ENCODE measurements at places on chromosomes 2 and 18.
A peak's percentile ranks its signal among the peaks of the same experiment; 100 is the strongest.

- DNase-seq = no peak
Observed at GRCh38 chr2:74953796-74954499, 4.5 kb upstream of the POLE4 start.

GRCh38 chr18:44941516-44941915 is 260.8 kb downstream of the SETBP1 start:
- DNase-seq = no peak

- DNase-seq = no peak
Observed at GRCh38 chr2:158969162-158969714, 798 bp downstream of the TANC1 start.

- no peak for DNase-seq
Observed at GRCh38 chr18:48342581-48342980, 66.6 kb downstream of the ZBTB7C start.

DNA sequence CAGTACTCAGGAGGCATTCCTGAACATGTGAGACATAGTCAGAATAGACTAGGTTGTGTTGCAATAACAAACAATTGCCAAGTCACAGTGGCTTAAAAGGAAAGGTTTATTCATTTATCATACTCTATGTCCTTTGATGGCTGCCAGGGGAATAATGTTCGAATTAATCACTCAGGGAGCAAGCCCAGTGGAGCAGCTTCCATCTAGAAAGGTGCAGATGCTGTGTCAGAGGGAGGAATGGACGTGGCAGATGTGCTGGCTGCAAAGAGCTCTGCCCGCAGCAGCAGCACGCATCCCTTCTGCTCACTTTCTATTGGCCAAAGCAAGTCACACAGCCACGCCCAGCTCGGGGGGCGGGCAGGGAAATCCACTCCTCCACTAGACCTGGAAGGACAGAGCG is 105.9 kb upstream of the AQP4 start:
- DNase-seq = no peak

DNA sequence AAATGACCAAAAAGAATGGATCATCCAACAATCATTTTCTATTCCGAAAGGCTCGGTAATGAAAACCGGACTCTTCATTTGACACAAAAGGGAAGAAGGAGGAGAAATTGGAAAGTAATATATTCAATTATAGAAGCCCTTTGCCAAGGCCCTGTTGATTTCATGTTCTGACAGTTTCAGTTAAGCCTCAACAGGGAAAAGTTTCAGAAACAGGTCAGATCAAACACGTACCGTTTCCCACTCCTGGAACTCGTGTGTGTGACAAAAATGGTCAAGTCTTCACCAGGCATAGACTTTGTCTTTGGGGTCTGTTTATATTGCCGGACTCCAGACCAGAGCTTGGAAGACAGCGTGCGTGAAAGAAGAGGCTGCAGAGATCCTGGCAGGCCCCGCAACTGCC is 101.3 kb upstream of the BCL2L11 start:
- DNase-seq = no peak

DNA sequence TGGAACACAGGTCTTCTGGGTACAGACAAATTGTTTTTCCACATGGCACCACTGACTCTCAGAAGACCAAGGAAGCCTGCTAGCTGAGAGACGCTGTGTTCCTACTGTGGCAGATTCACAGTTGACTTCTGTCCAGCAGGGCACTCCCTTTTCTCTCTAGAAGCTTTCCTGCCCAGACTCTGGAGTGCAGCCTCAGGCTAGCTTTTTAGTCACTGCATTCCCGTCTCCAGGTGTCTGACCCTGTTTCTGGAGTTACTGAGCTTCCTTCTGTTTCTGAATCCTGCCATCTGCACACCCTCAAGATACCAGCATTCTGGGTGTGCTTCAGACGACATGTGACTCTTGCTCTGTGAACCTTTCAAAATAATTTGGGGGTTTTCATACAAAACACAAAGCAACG is 125.1 kb downstream of the TMEM200C start:
- no peak for DNase-seq

GRCh38 chr18:27838225-27838624 is 338.7 kb downstream of the CDH2 start:
- no peak for DNase-seq

DNA sequence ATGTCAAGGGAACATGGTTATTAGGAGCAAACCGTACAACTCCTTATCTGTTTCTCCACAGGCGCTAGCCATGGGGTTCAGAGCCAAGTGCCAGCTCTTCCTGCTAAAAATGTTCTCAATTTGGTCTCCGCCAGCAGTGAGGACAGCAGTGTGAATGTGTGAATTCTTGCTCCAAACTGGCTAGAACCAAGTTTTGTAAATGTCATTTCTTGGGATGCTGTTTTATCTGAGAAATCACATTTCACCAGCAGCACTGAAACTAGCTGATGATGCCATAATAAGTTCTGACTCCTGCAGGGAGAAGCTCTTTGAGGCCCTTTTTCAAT is 140.6 kb upstream of the LGALSL start:
- no peak for DNase-seq

DNA sequence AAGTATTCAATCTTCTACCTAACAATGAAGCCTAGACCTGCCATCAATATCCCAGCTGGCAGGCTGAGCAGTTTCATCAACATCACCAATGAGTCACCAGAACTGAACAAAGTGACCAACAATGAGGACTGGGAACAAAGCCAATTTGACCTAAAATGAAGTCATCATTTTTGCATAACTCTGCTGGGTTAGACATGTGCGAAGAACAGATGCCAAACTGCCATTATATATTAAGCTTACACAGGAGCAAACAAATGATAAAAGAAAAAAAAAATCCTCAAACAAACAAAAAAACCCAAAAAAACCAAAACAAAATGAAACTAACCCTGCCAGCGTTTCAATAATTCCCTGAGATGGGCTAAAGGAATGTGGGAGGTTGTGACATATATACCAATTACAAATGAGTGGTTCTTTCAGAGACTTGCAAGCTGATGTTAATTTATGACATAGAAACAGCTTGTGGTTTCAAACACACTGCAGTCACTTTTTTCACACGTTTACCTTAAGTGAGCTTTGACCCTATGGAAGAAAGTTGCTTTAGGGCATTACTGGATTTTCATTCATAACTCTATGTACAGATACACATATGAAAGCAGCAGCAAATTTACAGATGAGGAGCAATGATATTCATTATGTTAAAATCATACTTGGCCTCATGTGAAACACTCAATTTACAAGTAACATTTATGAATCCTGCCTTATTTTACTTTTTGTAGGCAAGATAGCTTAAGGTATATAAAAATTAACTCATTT is 56.9 kb upstream of the CCDC141 start:
- DNase-seq = peak; percentile 91

GRCh38 chr2:31729442-31730092 is 148.8 kb upstream of the SRD5A2 start:
- DNase-seq = no peak

- DNase-seq = no peak
Observed at GRCh38 chr2:109376796-109377495, 236.8 kb downstream of the SEPTIN10 start.

Measured in pons (tissue), 1 donor.